Activated CD4-positive, alpha-beta memory T cell treated with anti-CD3 and anti-CD28 coated beads for 36 hours (primary cell): ENCODE measurements at places on chromosomes 6 and 20.

- no peak for DNase-seq
These were observed 124.7 kb downstream of the CD24 start for GRCh38 chr6:106849676-106850332.

GRCh38 chr6:50913105-50913770, 94.6 kb downstream of the TFAP2B start:
- DNase-seq, result no peak

DNA sequence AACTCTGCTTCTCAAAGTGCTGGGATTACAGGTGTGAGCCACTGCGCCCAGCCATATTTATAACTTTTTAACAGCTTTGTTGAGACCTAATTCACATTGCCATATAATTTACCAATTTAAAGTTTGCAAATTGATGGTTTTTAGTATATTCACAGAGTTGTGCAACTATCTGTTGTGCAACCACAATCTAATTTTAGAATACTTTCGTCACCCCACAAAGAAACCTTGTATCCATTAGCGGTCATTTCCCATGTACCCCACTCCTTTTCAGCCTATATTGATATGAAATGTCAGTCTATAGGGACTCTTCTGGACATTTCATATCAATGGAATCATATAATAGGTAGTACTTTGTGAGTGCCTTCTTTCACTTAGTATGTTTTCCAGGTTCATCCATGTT, 55.8 kb downstream of the FOXO3 start:
- no peak for DNase-seq

GRCh38 chr6:31139599-31139998, 733 bp upstream of the PSORS1C2 start:
- DNase-seq, result no peak

DNA sequence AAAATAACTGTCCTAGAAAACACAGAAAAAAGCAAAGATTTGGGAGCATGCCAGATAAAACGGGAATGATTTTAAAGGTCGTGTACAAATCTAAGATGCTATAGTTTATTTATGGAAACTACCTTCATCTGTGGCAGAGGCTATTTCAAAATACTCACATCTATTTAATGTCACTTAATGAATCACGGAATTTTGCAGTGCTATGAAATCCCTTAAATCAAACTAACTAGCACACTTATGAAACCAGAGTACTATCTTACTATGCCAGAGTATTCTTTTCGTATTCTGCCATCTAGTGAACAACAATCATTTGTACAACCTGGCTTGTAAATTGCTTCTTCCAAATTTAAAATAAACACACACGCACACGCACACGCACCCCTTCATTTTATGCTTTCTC, 77.9 kb upstream of the BMP5 start:
- no peak for DNase-seq

- no peak for DNase-seq
These were observed 37.1 kb upstream of the TFAP2A start for GRCh38 chr6:10451828-10452509.

DNA sequence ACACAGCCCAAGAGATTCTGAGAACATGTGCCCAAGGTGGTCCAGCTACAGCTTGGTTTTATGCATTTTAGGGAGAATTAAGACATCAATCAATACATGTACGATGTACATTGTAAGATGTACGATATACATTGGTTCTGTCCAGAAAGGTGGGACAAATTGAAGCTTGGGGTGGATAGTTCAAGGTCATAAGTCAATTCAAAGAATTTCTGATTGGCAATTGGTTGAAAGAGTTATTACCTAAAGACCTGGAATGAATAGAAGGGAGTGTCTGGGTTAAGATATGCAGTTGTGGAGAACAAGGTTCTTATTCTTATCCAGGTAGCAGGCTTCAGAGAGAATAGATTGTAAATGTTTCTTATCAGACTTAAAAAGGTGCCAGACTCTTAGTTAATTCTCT, 31.8 kb upstream of the LCA5 start:
- no peak for DNase-seq

DNA sequence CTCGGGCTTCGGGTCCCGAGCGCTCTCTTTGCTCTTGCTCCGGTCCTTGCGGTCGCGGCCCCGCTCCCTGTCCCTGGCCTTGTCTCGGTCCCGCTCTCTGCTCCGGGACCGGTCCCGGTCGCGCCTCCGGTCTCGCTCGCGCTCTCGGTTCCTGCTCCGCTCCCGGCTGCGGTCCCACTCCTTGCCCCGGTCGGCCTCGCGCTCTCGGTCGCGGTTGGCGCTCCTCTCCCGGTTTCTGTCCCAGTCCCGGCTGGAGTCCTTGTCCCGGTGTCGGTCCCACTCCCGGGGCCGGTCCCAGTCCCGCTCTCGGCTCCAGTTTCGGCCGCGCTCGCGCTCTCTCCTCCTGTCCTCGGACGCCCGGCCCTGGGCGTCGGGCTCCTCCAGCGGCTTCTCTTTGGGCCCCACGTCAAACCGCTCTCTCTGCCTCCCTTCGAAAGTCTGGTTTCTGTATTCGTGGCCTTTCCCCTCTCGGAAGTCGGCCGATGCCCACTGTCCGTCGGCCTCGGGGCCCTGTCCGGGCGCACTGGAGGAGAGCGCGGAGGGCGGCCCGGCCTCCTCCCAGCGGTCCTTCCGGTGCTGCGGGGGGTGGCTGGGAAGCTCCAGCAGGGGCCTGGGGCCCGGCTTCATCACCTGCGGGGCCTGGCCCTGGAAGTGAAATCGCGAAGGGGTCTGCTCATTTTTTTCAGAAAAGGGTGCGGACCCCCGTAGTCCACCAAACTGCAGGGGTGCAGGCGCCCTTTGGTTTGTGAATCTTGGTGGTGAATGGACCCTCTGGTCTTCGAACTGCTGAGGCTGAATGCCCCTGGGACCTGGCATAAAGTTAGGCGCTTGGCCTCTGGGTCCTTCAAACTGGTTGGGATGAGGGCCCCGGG, 17.9 kb upstream of the TCFL5 start:
- DNase-seq, result no peak

GRCh38 chr20:1003920-1004697, 2.0 kb upstream of the RSPO4 start:
- DNase-seq, result no peak

DNA sequence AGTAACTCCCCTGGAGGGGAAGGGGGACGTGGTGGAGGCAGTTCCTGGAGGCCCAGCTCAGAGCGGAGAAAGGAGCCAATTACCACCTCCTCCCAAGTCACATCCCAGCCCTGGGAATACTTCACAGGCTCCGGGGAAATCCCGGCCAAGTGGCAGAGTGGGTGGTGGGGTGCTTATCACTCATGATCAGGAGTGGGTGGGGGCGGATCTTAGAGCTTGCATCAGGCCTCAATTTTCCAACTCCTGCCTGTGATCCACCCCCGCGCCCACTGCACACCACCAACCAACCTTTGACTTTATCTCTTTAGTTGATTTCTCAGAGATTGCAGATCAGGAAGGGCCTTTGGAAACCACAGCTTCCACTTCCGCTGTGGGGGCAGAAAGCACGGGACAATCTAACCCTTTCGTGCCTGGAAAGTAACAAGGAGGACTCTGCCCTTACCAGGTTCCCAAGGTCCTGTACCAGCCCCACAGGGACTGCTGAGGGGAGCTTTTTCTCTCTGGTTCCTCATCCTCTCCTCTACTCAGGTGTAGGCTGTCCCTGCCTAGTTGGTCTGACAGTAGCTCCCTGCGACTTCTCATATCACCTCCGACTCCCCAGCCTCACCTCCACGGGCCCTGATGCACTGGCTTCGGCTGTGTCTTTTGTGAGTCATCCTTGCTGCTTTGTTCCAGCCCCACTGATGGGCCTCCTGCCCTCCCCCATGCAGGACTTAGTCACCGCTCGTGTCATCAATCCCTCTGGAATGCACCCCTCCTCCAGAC, 24.9 kb upstream of the IER3 start:
- DNase-seq, result peak; percentile 89

DNA sequence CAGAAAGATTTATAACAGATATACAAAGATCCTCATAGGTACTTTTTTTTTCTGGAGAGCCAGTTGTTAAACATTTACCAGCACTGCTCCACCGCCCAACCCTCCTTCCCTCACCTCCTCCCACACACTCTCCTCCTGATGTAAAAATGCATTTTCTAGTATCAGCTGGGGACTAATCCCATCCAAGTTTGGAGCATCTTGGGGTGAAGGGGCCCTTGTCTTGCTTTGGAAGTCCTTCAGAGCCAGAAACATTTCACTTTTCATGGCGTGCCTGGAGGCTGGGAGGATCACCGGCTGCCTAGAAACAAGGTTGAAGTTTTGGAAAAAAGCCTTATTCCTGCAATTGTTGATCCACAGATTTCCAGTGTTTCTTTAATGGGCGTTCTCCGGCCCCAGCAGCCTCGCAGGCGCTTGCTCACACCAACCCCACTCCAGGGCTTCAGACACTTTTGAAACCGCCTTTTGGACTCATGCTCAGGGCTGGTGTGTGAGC, 165.1 kb upstream of the AFDN start:
- DNase-seq, result no peak

- DNase-seq, result no peak
These were observed 4.0 kb upstream of the ATP9A start for GRCh38 chr20:51772236-51772635.

- no peak for DNase-seq
These were observed 283.7 kb upstream of the SOX4 start for GRCh38 chr6:21309807-21310221.

DNA sequence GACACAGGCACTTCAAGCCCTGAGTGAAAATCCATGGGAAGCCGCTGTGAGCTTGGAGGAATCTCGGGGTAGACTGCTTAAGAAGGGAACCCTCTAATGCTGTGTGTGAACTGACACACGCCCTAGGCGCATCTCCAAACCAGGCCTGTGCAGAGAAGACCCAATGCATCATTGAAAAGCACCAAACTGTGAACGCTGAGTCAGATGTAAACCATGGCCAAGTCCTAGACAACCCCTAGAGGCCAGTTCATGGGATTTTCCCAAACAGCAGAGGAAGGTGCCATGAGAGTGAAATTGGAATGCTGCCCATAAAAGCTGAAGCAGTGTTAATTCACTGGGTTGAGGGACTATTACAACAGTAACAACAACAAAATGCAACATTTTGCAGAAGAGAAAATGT, 296.5 kb downstream of the SMOC2 start:
- no peak for DNase-seq

GRCh38 chr6:33316603-33317418, 733 bp downstream of the ZBTB22 start:
- no peak for DNase-seq

DNA sequence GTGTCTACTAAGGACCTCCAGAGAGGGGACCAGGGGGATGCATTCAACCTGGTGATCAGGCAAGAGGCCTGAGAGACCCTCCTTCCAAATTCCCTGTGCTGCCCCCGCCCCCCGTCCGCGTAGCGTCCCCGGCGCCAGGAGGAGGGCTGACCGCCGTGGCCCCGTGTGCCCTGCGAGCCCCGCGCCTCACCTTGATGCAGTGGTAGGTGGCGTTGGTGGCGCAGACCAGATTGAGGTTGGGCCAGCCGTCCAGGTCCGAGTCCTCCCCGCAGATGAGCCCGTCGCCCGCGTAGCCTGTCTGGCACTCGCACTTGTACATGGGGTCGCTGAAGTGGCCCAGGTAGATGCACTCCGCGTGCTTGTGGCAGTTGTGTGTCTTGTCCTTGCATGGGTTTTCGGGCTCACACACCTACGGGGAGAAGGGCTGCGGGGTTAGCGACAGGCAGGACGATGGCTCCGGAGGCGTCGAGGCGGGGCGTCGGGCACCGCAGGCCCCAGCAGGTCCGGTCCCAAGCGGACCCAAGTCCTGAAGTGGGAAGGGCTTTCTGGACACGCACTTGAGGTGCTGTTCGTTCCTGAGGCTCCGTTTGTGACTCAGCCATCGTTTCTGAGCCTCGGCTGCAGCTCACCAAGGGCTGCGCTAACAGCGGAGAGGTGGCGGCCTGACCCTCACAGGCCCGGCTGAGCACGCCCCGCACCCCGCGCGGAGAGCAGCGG, 21.7 kb downstream of the THBS2 start:
- no peak for DNase-seq

- peak; percentile 84 for DNase-seq
These were observed 512.8 kb upstream of the JARID2 start for GRCh38 chr6:14732844-14733757.

DNA sequence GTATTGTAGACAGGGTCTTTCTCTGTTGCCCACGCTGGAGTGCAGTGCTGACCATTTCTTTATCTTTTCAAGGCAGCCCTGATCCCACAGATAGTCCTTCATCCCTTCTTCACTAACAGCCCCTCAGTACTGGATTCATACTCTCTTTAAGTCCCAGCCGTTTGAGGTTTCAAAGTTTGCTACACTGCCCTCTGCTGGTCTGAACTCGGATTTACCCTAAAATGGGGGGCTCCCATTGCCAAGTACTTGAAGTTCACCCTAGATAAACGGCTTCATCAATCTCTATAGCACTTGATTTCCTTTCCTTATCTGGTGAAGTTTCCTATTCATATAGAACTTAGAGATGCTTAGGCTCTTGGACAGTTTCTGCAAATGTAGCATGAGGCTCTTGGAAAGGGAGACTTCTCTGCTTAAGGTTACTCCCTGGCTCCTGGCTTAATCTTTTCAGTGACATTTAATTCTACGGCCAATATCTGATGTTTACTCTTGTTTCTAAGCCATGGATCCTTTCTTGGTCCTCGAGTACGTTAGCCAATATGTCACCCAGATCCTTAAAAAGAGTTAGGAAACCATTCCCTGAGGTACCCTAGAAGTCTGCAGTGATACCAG, 21.4 kb upstream of the PREP start:
- DNase-seq, result peak; percentile 75

DNA sequence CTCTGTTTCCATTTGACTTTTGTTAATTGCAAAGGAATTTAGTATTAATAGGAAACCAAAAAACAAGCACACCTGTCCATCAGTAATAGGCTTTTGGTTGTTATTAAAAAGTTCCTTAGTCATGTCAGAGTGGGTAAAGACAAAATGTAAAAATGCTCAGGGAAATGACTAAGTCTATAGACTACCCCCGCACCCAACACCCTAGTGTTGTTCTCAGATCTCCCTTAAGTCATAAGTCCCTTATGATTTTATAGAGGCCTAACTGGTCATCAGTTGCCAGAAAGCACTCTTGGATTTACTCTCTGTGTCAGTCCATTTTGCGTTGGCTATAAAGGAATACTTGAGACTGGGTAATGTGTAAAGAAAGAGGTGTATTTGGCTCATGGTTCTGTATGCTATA, 52.8 kb downstream of the MAP3K4 start:
- DNase-seq, result no peak

- DNase-seq, result peak; percentile 92
These were observed at the start of gene RBL1 for GRCh38 chr20:37095599-37096414. RBL1 (minus strand) TSS chr20:37095997; CDS start chr20:37095928, 69 bp downstream.

GRCh38 chr20:39282619-39283092, 320.5 kb downstream of the DHX35 start:
- no peak for DNase-seq

- DNase-seq, result peak; percentile 92
These were observed at the start of gene ZC3H12D for GRCh38 chr6:149484733-149485700. ZC3H12D (minus strand) TSS chr6:149485014; CDS start chr6:149474543, 10,471 bp downstream.

- no peak for DNase-seq
These were observed 15.5 kb upstream of the CCND3 start for GRCh38 chr6:41957117-41957516.

- DNase-seq, result no peak
These were observed 534.3 kb downstream of the COL12A1 start for GRCh38 chr6:74671558-74672025.
